Jurkat, Clone E6-1 (cell line): ENCODE measurements at places on chromosomes 2 and 18.

DNA sequence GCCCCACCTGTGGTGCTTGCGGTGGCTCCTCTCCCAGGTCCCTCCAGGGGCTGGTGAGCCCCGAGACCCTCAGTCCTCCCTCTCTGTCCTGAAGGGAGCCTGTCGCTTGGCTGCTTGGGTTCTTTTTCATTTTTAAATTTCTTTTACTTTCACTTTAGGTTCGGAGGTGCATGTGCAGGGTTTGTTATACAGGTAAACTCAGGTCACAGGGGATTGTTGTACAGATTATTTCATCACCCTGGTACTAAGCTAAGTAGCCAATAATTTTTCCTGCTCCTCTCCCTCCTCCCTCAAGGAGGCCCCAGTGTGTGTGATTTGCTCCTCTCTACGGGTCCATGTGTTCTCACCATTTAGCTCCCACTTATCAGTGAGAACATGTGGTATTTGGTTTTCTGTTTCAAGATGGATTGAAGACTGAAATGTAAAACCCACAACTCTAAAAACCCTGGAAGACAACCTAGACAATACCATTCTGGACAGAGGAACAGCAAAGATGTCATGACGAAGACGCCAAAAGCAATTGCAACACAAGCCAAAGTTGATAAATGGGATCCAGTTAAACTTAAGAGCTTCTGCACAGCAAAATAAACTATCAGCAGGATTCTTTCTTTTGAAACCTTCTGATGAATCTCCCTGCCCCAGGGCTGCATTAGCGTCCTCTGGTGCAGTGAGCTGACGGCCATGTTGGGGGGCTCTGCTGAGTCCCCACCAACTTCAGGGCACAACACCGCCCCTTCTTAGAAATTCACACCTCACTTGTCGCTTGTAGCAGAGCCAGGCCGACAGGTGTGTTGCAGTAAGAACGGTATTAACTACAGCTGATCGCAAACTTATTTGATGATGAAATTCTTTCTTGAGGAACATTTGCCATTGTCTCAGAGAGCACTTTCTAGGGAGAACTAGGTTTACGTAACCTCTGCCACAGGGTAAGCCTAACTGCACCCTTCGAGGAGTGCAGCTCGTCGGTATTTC is 135.3 kb downstream of the ZNF236 start:
- no peak for DNase-seq

- no peak for DNase-seq
Observed at GRCh38 chr2:129673847-129674711, 305.4 kb upstream of the RAB6C start.

DNA sequence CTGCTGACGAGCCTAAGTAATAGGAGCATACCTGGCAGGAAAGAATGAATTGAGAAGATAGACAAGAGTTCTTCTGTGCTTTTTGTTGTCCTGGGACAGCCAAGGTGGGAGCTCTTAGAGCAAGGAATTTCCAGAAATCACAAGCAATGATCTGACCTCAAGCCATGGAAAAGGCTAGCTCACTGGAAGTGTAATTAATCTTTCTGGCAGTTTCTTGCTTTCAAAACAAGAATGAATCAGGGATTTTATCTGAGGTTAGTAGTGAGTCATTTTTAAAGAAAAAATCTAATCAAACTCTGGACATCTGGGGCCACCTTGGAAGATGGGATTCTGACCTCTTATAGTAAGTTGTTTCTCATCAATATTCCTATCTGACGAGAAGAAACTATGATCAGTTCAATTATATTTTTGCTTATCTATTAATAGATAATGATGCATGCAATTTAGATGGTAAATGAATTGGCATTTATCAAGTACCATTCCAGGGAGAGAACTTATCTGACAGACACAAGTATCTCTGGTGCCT is 98.0 kb downstream of the ADCYAP1 start:
- DNase-seq = no peak

DNA sequence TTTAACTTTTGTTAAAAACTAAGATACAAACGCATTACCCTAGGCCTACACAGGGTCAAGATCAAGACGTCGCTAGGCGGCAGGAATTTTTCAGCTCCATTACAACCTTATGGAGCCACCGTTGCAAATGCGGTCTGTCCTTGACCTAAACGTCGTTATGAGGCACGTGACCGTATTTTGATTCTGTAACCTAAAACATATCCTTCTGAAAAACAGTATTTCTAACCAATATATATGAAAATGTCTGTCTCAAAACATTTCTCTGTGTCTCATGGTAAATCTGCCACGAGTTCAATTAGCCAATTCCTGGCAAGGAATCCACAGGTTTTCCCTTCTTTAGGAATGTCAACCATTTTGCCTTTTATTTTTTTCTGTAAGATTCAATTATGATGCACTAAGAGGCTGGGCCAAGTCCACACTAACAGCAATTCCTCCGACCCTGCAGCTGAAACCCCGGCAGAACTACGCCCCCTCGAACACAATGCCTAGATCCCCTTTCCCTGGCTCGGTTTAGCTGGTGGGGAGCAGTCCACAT is 1.7 kb downstream of the RTN4 start:
- DNase-seq = no peak

DNA sequence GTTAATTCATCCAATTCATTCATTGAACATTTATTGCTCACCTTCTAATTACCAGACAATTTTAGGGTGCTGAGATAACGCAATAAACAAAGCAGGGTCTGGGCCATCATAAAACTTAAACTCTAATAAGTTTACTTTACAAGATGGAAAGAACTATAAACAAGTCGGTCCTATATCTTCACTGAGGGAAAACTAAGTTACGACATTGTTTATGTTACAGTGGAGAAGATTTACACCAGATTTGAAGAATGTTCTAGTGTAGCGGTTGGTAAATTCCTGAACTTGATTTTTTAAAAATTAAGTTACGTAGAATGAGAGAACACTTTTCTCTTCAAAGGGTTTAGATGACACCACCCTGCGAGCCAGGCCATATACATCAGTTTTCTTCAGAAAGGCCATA is 20.7 kb upstream of the FRZB start:
- DNase-seq = no peak

DNA sequence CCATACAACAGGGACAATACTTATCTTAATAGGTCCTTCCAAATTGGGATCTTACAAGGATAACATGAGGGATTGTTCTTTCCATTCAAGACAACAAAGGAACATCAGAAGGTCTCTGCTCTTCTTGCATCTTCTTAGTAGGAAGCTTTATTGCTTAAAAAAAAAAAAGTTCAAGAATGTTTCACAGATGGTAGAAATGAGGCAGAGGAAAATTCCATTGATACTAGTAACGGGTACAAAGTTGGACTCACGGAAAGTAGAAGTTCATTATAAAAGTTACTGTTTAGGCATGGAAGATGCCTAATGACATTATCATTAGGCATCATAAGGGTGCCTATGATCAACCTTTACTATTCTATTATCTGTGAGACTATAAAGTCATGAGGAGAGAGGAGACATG is 136.2 kb downstream of the LAMA3 start:
- no peak for DNase-seq

- DNase-seq = no peak
Observed at GRCh38 chr18:78595924-78596573, 383.6 kb upstream of the SALL3 start.

DNA sequence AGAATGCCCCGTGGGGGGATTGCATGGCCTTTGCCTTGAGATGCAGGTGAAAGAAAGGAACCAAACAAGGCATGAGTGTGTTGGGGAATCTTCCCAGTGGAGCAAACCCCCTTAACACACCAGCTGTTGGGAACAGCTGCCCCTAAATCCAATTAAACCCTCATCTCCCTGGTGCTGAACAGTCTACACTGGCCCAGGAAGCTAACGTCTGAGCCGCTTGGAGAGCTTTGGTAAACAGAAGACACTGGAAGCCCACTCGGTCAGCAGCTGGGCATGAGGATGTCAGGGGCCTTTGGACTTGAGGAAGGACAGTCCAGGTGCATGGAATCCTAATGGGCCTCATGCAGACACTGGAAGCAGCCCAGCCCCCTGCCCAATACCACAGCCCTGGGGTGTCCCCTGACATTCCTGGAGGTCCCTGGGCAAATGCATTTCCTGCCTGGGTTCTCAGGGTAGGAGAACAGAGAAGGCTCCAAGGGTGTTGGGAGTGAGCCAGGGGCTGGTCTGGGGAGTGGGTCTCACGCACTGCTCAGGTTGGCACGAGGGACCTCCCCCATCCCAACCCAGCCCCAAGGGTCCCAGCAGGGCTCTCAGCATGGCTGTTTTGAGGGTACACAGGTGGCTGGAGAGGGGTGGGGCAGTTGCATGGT is 37.7 kb downstream of the GBX2 start:
- DNase-seq = no peak

DNA sequence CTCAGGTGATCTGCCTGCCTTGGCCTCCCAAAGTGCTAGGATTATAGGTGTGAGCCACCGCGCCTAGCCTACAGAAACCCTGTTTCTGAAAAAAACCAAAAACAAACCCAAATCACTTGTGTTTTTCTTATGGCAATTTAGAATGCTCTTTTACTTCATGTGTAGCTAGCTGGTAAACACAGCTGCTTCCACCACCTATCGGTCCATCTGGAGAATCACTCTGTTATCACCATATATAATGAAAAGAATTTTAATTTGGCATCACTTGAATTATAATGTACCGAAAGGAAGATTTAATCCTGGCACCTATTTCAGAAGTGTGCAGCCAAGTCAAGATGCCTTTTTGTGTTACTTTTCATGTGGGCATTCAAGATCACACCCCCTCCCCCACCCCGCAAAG is 86.5 kb upstream of the ITGB6 start:
- no peak for DNase-seq
